Stimulated activated CD4-positive, alpha-beta T cell treated with anti-CD3 and anti-CD28 coated beads, Interleukin-4, amount 100 ng/mL, for 1 hour (primary cell): ENCODE measurements at places on chromosomes 2 and 18.

GRCh38 chr2:43402452-43402937 is 176.1 kb upstream of the ZFP36L2 start:
- DNase-seq = no peak

GRCh38 chr2:7378591-7378990 is 461.4 kb downstream of the RNF144A start:
- DNase-seq = no peak

GRCh38 chr18:48161191-48161910 is 230.9 kb upstream of the SMAD2 start:
- DNase-seq = peak; percentile 63

DNA sequence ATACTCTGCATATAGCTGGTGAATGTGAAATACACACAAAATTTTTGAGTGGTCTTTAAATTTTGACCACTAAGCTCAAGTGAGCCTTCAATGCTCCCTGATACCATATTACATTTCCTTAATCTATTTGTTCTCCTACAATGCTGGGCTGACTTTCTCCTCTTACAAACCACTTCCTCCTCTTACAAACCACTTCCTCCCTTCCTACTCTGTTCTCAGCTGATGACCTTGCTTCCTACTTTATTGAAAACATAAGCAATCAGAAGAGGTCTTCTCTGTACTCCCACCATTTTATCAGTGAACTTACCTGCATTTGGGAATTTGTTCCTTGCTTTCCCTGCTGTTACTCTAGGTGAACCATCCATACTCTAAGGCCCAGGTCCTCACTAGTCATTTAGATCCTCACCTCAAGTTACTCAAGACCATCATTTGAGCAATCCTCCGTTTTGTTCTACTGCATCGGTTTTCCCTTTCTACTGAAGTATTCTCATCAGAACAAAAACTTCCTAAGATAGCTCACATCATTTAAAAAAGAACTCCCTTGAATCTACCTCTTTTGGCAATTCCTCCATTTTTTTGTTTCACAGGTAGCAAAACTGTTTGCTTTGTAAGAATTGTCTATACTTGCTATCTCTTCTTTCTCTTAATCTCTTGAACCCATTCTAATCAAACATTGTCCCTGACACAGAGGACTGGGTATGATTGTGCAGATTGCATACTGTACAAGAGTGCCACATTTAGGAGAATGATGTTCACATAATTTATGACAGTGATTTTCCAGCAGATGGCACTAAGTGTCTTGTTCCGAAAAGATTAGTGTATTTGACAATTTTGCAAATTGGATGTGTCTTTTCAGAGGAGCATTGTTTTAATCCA is 96.5 kb downstream of the EPB41L5 start:
- DNase-seq = no peak

DNA sequence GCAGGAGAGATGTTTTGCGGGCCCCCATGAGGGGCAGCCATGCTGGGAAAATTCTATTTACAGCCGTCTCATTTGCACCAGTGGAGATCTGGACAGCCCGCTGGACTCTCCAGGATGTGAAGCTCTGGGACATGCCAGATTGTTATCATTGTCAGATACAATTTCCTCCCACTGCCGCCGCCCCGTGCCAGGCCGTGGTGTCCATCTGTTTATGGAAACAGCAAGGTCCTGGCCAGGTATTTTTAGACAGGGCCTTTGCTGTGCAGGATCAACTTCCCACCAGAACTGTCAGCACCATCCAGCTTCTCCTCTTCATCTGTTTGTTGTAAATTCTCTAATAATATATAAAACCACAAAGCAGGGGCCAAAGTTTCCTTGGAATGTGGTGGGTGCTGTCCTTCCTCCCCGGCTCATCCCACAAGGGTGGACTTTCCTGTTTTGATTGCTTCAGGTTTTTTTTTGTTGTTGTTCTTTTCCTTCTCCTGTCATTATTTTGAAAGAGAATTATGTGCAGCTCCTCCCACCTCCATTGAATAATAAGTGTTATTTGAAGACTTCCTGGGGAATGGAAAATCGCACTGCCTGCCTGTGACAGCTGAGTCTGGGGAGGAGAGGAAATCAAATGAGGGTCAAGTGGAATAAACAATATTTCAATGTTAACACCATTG is 398.1 kb downstream of the TNS1 start:
- DNase-seq = no peak

GRCh38 chr2:100235581-100235980 is 86.7 kb downstream of the LONRF2 start:
- no peak for DNase-seq

DNA sequence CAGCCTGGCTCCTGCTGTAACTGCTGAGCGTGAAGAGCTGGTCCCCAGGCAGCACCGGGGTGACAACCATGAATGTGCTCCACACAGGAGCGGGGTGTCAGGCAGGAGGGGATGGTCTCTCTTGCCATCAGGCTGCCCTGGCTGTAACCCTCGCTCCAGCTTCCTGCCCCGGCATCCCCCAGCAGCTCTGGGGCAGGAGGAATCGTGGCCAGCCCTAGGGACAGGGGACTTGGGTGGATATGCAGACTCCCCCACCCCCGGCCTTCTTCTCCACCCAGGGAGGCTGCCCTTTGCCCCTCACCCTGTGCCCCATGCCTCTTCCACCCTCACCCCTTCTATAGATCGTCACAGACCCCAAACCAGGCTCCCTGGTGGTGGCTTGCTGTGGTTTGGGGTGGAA is 69.4 kb upstream of the SMAD7 start:
- DNase-seq = no peak

DNA sequence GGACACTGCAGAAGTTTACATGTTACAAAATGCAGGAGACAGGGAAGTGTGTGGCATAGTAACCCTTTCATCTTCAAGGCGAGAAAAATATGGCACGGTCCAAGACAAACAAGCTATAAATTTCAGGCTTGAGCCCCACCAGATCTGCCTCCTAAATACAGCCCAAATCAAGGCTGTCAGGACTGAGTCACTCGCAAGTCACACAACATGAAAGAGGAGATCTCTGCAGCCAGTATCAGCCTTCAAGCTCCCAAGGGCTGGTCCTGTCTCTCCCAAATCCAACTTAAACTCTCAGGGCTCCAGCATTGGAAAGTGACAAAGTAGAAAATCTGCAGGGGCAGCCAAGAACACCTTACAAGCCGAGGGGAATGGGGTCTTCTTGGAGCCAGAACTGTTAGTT is 106.3 kb upstream of the GATA6 start:
- DNase-seq = no peak

- no peak for DNase-seq
Measured at GRCh38 chr2:127170452-127171197, 49.5 kb downstream of the CYP27C1 start.

GRCh38 chr2:215780907-215781685 is 232.3 kb downstream of the MREG start:
- no peak for DNase-seq

- DNase-seq = no peak
Measured at GRCh38 chr2:240762249-240762648, 57.8 kb downstream of the KIF1A start.

DNA sequence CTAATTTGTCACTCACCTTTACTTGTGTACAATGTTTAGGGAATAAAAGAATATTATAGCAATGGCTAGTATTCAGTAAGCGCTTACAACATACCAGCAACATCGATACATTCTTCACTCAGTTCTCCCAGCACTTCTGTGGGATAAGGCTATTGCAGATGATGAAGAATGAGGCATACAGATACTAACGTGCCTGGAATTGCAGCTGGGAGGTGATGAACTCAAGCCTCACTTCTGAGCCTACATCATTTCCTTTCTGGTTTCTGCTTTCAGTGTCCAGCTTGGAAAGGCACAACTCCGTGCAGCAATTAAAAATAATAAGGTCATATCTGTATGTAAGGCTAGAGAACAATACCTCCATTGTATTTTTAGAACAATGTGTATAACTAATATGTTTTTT is 95.4 kb upstream of the AQP4 start:
- no peak for DNase-seq

GRCh38 chr18:59382383-59382782 is 23.3 kb upstream of the LMAN1 start:
- DNase-seq = no peak

GRCh38 chr2:212526059-212526458 is 12.5 kb downstream of the ERBB4 start:
- no peak for DNase-seq

GRCh38 chr2:239021224-239021623 is 173.3 kb downstream of the TWIST2 start:
- DNase-seq = no peak

GRCh38 chr18:68299906-68300305 is 415.0 kb downstream of the TMX3 start:
- DNase-seq = no peak

DNA sequence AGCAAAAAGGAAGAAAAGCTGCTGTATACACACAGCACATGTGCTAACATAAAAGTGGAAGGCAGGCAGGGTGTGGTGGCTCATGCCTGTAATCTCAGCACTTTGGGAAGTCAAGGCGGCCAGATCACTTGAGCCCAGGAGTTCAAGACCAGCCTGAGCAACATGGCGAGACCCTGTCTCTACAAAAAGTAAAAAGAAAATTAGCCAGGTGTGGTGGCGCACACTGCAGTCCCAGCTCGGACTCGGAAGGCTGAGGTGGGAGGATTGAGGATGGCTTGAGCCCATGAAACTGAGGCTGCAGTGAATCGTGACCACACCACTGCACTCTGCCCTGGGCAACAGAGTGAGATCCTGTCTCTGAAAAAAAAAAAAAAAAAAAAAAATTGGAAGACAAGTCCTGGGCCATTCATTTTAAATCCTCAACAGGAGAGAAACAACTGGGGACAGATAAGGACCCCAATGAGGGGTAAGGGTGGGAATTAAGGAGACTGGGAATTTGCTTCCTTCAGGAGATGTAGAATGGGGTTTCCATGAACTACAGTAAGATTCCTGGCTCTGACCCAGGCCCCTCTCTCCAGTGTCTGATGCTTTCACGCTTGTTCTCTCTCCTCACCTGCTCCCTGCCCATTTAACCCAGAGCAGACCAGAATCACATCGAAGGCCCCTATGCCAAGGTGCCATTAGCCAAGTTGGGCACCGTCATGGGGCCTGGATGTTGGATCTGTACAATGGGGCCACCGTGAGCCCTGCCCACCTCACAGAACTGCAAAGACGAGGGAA is 29.6 kb downstream of the TNS1 start:
- no peak for DNase-seq

GRCh38 chr2:79723830-79724229 is 211.0 kb downstream of the CTNNA2 start:
- DNase-seq = no peak

DNA sequence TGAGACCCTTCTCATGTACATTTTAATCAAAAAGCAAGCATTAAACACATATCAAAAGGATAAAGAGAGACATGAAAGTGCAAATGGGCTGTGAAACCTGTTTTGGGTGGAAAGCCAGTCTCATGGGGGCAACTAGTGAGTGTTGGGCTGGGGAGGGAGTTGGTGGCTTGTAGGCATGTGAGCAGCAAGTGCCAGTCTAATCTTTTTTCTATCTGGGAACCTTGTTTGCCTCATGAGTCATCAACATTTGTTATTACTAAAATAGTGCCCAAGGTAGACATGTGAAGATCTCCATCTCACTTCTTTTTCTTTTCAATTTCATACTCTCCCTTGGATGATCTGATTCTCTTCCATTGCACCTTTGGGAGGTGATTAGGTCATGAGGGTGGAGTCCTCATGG is 613.9 kb upstream of the GYPC start:
- no peak for DNase-seq

DNA sequence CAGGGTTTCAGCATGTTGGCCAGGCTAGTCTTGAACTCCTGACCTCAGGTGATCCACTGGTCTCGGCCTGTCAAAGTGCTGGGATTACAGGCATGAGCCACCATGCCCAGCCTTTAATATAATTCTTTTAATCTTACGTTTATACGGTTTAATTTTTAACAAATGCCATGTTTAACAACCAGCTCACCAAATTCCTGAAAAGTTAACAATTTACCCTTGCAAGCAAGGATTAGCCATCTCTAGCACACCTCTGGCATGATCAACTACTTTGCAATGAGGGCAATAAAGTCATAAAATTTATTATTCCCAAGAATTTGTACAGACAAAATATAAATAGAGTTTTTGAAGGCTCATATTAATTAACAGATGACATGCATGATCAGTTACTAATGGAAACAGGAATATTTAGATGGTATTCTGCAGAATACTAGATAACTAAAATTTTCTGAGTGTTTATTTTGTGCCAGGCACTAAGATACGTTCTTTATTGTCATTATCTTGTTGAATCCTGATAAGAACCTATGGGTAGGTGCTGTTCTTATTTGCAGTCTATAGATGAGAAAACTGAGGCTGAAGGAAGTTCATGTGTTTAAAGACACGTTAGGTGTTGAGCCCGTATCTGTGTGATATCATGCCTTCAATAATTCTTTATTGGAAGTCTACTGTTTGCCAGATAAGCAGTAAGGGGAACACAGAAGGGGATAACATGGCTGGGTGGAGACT is 190.1 kb downstream of the CDCA7 start:
- DNase-seq = no peak

- DNase-seq = no peak
Measured at GRCh38 chr2:235063471-235063961, 111.7 kb downstream of the SH3BP4 start.

GRCh38 chr2:209596262-209596661 is 172.4 kb downstream of the MAP2 start:
- DNase-seq = no peak

GRCh38 chr2:142290931-142291330 is 160.1 kb upstream of the LRP1B start:
- DNase-seq = no peak

- DNase-seq = no peak
Measured at GRCh38 chr2:74045454-74045853, 60.7 kb downstream of the TET3 start.

- DNase-seq = no peak
Measured at GRCh38 chr2:160289831-160290230, 89.8 kb upstream of the ITGB6 start.

DNA sequence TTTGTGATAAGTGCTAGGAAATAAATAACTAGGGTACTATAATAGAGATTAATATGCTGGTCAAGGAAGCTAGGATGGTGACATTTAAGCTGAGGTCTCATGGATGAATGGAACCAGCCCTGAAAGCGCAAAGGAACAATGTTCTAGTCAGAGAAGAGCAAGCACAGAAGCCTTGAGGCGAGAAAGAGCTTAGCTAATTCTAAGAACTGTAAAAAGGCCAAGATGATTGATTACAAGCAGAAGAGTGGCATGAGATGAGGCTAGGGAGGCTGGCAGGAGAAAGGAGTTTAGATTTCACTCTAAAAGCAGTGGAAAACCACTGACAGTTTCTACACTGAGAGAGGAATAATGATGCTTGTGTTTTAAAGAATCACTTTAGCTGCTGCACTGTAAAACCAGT is 3.4 kb upstream of the YIPF4 start:
- DNase-seq = no peak

GRCh38 chr2:129912871-129913694 is 66.4 kb upstream of the RAB6C start:
- no peak for DNase-seq

DNA sequence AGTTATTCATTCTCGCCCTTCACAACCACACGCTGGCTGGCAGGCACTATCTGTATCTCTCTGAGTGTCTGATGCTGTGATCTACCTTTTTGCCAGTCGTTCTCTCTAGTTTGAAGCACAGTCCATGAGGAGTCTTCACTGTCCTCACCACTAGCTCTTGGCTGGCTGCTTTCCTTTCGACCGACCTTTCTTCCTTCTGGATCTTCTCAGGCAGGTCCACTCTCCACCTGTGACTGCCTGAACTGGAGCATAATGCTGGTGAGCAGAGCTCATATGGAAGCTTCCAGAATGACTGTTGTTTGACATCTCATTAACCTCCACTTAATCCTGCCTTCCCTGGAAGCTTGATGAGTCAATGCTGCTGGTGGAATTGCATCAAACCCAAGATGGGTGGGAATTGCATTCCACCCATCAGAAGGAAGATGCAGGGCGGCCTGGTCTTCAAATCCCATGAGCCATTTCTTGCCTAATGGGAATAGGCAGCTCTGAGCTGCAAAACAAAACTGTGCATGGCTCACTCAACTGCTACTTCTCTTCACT is 283.5 kb upstream of the HDAC4 start:
- no peak for DNase-seq
